ENCODE measurements at places on chromosomes 6 and 20.

- DNase-seq = no peak
These were observed 18.1 kb upstream of the HBS1L start for GRCh38 chr6:135072753-135073152.

DNA sequence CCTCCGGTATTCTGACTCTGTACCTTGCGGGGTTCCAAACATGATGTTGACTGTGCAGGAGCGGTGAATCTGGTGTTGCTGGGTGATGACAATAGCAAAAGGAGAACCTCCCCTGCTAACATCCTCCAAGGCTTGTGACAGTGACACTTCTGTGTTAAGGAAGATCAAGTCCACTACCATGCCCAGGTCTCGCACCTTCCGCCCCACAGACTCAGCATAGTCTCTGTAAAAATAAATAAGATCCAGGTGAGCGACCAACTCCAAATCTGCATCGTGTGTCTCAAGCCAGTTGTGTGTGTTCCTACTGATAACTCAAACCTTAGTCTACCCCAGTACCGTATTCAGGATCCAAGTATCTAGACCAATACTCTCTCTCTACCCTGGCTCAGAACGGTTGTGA, 24.8 kb downstream of the NCOA5 start:
- DNase-seq = no peak

- no peak for DNase-seq
These were observed 187.1 kb upstream of the CEP162 start for GRCh38 chr6:84414531-84414930.

GRCh38 chr6:57159127-57159526, 13.0 kb upstream of the BAG2 start:
- no peak for DNase-seq

GRCh38 chr20:54668271-54669039, 193.1 kb downstream of the DOK5 start:
- no peak for DNase-seq

GRCh38 chr6:155377061-155377460, 62.8 kb upstream of the TFB1M start:
- DNase-seq = no peak

DNA sequence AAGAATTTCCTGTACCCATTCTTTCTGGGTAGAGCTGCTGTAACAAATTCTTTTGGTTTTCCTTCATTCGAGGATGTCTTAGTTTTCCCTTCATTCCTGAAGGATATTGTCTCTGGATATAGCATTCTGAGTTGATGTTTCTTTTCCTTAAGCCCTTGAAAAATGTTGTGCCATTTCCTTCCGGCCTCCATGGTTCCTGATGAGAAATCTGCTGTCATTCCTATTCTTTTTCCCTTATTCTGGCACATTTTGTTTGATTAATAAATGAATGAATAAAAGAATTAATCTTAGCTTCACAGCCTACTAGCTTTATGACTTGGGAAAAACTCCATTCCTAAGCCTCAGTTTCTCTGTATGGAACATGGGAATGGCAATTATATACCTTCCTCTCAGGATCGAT, 173.1 kb downstream of the EYA2 start:
- no peak for DNase-seq

- DNase-seq = no peak
These were observed 127.6 kb upstream of the SNX9 start for GRCh38 chr6:157695301-157696040.

- DNase-seq = no peak
These were observed 17.0 kb downstream of the MDGA1 start for GRCh38 chr6:37680668-37681067.

DNA sequence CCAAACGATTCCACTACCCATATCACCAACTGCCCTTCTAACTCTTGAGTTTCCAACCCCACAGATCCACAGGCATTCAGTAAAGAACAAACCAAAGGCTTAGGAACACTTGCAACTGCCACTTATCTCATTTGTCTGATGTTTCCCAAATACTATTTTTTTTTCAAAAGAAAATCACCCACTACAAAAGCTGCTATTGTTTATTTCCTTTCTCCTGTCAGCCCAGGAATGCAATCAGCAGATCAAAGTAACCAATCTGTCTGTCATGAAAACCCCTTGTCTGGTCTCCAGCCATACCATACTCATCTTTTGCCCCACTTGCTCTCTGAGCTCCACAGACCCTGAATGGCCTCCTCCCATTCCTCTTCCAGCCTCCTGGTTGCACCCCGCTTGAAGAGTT, 8.8 kb upstream of the CST8 start:
- no peak for DNase-seq

- DNase-seq = no peak
These were observed 205.3 kb upstream of the TCF21 start for GRCh38 chr6:133683606-133684005.

GRCh38 chr6:75986935-75987334, 85.5 kb downstream of the IMPG1 start:
- no peak for DNase-seq

DNA sequence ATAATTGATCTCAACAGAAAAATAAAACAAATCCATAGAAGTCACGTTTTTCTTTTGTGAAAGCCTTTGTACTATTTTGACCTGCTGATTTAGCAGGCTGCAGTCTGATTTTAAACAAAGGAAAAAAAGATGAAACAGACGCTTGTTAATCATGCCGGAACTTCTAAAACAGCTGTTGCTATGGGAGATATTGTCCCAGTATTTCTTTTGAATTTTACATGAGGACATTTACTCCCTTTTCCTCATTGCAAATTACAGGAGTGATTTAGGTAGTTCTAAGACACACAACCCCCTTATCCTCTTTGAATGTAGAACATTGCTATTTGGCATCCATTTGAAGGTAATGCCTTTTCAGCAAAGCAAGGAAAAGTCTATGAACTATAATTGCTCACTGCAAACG, 416.1 kb downstream of the BCKDHB start:
- no peak for DNase-seq

GRCh38 chr6:144690666-144691065, 405.5 kb downstream of the UTRN start:
- DNase-seq = no peak

DNA sequence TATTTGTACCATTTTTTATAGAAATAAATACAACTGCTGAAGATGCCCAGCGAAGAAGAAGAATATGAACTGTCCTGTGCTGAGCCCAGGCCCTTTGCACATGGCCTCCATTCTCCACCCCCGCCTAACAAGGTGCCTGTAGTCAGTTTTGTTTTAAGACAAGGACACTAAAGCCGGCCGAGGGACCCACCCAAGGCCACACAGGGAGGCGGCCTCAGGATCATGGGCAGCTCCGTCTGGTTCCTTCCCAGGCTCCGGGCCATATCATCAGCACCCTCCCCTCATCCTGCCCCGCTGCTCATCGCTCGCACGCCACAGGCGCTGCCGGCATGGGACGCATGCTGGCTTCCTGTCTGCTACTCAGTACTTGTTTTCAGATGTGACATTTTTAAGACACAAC, 21.3 kb downstream of the PSMG4 start:
- no peak for DNase-seq

GRCh38 chr6:11251553-11252360, 19.3 kb upstream of the NEDD9 start:
- no peak for DNase-seq

DNA sequence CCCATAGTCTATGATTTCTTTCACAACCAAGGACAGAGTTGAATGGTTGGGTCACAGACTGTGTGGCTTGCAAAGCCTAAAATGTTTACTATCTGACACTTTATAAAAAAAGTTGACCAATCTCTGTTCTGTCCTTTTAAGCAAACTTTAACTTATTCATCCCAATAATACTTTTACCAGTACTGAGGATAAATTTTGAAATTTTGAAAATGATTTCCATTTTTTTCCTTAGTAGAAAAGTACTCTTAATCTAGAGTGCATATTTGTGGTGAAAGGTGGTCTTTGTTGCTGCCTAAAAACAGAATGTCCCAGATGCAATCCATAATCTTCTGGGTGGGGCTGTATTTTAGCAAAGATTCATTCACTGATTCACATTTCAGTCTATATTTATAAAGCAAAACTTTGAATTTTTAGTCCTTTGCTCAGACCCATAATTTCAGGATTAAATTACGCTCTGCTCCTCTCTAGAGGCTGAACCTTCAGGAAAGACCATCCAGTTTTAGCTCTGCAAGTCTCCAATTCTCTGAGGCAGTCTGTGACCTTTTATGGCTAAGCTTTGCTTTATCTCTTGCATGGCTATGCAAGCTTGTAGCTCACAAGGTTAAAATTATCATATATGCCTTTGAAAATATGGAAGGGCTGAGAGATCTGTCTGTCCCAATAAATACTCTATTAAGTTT, 573.5 kb downstream of the COL12A1 start:
- no peak for DNase-seq

DNA sequence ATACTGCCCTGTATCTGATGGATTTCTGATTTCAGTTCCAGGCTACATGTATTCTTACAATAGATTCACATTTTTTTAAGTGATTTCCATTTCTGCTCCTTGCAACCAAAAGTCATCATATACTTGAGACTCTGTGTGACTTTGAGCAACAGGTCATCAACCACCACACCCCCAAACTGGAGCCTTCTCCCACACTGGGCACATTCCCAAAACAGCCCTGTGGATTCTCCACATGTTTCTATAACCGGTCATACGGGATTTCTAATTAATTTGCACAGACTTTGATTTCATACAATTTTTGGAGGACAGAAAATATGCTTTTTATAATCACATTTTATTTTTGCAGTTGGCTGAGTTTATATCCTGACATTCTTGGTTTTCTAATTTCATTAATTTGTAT, 317.2 kb upstream of the ID4 start:
- no peak for DNase-seq

- DNase-seq = no peak
These were observed 6.6 kb upstream of the SPO11 start for GRCh38 chr20:57323034-57323433.

GRCh38 chr20:21665687-21666446, 39.6 kb upstream of the PAX1 start:
- no peak for DNase-seq

- DNase-seq = no peak
These were observed 313.1 kb downstream of the CLVS2 start for GRCh38 chr6:123309130-123309529.

GRCh38 chr6:105892577-105893262, 193.4 kb upstream of the PRDM1 start:
- DNase-seq = no peak

DNA sequence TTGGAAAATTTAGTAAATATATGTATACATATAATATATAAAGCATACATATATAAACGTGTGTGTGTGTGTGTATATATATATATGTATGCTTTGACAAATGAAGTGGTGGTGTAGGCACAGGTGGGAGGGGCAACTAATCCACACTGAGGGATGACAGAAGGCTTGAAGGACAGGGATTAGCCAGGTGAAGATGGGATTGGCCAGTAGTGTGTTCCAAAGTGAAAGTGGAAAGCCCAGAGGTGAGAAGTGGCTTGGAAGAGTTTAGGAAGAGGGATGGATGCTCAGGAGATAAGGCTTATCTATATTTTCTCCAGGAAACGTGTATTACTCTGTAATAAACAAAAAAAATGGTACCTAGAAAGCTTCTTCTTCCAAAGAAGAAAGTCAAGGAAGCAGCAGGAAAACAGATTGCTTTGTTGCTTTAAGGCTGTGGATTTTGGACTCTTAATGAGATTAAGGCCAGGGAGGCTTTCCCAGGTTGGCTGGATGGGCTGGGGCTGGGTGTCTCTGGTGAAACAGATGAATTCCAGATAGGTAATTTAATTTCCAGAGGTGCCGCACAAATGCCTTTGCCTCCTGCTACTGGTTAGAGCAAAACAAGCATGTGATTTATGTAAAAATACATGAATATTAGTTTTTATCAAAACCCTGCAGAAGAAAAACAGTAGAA, 63.9 kb downstream of the JARID2 start:
- no peak for DNase-seq

- no peak for DNase-seq
These were observed 23.4 kb downstream of the DNPH1 start for GRCh38 chr6:43205849-43206248.

DNA sequence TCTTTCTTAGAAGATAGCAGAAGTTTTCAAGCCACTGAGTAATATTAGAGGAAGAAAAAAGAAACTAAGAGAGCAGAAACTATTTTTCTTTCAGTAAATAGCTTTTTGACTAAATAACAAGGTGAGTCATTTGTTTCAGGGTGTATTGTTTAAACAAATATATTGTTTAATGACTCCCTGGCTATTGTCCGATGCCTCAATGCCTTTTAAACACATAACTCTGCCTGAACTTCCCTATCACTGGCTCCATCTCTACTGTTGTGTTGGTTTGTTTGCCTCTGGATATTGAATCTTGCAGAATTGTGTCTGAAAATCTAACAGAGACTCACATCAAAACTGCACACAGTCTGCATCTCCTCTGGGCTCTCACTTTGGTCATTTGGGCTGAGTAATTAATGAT, 19.6 kb upstream of the CLIC5 start:
- DNase-seq = no peak

DNA sequence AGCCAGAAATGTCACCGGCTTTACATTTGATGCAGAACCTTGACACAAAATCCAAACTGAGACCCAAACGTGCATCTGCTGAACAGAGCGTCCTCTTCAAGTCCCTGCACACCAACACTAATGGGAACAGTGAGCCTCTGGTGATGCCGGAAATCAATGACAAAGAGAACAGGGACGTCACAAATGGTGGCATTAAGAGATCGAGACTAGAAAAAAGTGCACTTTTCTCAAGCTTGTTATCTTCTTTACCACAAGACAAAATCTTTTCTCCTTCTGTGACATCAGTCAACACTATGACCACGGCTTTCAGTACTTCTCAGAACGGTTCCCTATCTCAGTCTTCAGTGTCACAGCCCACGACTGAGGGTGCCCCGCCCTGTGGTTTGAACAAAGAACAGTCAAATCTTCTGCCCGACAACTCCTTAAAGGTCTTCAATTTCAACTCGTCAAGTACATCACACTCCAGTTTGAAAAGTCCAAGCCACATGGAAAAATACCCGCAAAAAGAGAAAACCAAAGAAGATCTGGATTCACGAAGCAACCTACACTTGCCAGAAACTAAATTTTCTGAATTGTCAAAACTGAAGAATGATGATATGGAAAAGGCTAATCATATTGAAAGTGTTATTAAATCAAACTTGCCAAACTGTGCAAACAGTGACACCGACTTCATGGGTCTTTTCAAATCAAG, 108.4 kb downstream of the RTN4IP1 start:
- peak; percentile 61 for DNase-seq

- no peak for DNase-seq
These were observed 115.3 kb downstream of the CDH26 start for GRCh38 chr20:60073504-60073903.
